ENCODE measurements at places on chromosomes 11 and 22.

DNA sequence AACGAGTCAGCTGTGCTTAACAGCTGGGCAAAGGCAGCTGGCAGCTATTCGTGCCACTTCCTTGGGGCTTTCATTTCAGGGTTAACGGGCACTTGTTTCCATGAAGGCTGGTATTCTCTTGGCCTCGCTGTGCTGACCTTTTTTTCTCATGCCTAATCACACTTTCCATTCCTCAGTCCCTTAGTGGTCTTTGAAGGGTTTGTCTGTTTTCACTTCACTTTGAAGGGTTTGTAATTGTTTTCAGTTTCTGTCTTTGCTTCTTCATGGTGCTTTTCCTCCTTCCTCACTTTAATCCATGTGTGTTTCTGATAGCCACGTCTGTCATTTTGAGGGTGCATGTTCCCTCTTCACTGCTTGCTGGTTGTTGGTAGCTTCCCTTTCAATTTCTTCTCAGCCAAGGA is 24.6 kb downstream of the PPIL2 start:
- no peak for DNase-seq

DNA sequence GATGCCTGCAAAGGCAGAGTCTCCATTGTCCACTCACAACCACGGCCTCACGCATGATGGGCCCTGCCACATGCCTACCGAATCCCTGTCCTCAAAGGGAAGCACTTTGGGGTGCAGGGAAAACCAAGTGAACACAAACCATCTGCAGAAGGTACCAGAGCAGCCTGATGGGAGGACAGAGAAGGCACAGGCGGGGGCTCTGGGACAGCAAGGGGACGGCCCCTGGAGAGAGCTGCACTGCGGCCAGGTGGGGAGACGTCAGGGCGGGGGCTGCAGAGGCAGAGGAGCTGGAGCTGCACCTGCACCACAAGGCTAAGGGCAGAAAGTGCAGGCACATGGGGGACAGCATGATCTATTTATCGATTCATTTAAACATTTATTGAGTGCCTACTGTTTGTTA is 1056.0 kb downstream of the TBC1D22A start:
- DNase-seq, result no peak

DNA sequence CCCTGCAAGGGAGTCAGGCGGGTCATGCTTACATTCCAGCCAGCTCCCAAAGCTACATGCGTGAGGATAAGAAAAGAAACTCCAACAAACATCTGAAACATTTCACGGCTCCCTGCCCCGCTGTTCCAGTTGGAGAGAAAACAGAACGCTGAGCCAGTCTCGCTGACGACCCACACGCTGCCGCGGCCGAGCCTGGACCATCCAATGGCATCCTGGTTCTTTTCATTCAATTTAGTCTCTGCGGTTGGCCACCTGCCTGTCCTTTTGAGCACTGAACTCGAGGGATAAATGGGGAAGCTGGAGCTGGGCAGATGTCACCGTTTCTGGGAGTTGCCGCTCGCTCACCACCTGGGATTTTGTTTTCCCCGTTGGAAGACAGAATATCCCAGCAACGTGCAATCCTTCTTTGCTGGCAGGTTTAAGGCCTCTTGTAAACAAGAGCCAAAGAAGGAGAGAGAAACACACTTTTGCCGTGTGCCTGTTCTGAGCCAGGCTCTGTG is 45.3 kb upstream of the SHISAL1 start:
- DNase-seq, result no peak

GRCh38 chr11:129273944-129274711 is 82.0 kb upstream of the ARHGAP32 start:
- DNase-seq, result no peak

GRCh38 chr22:24950272-24950902 is 2.1 kb upstream of the KIAA1671 start:
- DNase-seq, result no peak

GRCh38 chr11:126816645-126817044 is 183.9 kb downstream of the KIRREL3 start:
- no peak for DNase-seq

GRCh38 chr22:46149512-46150033 is 753 bp upstream of the PPARA start:
- peak; percentile 20 for DNase-seq

GRCh38 chr11:131483453-131483852 is 113.0 kb downstream of the NTM start:
- no peak for DNase-seq

DNA sequence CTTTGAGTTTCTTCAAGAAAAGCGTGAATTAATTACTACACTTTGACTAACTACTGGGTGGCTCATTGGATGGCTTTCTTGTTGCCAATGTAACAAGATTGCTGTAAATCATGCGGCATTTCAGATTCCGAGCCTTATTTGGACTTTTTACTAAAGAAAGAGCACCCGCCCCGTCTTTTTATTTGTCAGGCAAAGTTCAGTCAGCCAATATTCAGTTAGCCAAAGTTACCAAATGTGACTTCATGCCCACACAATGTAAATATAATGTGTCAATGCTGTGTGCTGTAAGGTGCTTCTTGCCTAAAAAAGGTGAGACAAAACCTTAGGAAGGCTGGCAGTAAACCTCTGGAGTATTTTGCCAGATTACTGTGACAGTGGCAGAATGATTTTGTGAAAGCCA is 14.8 kb downstream of the FLI1 start:
- DNase-seq, result no peak

DNA sequence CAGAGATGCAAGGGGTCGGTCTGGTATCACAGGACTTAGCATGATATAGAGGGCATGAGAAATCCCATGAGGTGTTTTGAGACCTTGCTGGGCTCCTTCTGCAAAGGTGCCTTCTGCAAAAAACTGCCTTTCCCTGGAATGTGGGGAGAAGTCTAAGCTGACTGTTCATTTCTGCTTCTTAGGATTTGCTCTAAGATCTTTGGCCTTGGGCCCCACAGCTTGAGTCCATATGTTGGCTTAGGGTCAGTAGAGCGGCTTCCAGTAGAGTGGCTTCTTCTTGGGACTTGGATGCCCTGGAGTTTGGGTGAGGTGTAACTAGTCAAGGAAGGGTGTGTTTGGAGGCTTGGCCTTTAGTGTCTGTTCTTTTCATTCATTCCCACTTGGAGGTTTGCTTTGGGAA is 37.0 kb downstream of the AMPD3 start:
- no peak for DNase-seq

GRCh38 chr11:35905646-35906276 is 38.1 kb upstream of the LDLRAD3 start:
- no peak for DNase-seq

DNA sequence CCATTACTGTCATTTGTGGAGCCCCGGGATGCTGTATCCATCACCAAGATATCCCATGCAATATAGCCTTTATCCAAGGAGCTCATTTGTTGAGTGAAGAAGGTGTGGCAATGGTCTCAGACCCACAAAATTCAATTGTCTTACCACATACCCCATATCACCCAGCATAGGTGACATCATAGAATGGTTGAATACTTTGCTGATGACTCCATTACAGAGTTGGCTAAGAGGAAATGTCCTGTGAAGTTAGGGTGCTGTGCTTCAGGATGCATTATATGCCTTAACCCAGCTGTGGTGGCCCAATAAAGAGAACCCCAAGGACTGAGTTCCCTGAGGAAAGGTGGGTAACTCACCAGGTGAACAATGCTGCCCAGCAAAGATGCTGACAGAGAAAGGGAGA is 113.7 kb downstream of the EFCAB6 start:
- DNase-seq, result no peak

DNA sequence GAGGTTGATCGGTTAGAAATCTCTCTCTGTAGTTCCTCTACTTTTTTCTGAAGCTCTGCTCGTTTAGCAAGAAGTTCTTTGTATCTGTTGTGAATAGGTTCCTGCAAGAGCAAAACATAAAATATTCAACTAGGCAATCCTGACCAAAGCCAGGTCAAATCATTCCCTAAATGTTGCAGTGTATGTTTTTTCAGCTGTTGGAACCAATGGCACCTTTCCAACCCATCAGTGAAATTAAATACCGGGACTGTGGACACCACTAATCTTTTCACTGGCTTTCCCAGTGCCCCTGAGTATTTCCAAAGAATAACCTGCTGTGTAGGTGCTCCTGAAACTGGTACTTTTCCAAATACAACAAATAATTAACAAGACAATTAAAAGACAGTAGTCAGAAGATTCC is 45.1 kb downstream of the CEP57 start:
- no peak for DNase-seq

- no peak for DNase-seq
Measured at GRCh38 chr22:22155146-22155545, 89.4 kb upstream of the VPREB1 start.

DNA sequence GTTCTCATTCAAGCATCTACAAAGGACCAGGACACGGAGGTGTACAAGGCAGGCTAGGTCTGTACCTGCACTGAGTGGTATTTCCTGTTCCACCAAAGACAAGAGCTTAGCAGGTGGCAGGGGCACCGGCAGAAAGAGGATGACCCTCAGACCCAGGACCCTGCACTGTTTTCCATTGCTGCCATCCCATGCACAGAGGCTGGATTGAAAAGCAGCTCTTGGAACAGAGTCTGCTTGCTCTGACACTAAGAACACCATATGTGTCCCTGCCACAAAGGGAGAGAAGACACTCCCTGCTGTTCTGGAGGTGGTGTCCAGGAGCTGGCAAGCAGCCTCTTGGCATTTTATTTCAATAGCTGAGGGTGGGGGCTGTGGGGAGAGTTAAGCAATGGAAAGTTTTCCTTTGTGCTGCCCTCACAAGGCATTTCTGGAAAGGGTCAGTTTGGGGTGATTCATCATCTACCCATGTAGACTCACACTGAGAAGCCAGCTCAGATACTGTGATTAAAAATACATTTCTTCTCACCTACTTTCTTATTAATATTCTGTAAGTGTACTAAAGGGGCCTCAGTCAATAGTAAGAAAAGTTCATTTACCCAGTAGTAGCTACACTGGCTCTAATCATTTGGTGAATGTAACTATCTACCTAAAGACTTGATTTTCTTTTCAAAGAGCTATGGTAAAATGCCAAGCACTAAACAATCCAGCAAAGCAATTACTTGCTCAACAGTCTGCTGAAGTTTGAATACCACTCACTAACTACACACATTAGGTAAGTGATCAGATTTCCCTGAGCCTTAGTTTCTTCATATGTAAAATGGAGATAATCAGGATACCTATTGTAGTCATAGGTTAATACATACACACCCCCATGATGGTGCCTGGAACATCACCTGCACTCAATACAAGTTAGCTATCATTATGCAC is 55.2 kb downstream of the SLC1A2 start:
- DNase-seq, result no peak

DNA sequence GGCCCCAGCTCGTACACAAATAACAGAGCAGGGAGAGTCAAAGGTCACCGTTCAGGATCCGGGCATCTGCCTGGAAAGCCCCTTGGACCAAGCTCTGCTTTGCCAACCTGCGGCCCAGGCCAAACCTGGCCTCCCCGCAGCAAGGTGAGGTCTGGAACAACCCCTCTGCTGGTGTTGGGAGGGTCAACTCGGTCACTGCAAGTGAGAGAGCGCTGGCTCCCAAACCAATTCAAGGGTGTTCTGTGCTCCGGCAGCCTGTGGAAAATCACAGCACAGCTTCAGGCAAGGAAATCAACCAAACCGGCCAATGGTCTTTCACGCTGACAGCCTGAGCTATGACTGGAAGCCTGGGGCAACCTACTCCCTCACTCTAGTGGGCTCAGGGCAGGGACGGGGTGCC is 63.4 kb downstream of the MYH9 start:
- no peak for DNase-seq

GRCh38 chr11:34308049-34308912 is 49.5 kb downstream of the ABTB2 start:
- DNase-seq, result no peak

DNA sequence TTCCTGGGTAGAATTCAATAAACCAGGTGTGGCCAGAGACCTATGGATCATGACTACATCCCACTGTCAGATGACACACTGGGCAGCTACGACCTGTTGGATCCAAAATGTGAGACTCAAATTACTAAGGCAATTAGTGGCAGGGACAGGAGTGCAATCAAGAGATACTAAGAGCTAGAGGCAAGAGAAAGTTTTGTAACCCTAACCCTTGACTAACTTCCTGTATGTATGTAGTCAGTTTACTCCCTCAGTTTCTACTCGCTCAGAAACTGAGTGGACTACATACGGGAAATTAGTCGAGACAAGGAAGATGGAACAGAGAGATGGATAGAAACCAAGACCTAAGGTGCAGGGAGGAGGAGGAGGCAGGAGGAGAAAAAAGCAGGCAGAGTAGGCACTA is 2.7 kb downstream of the CYB5R2 start:
- peak; percentile 25 for DNase-seq

GRCh38 chr11:20207781-20208621 is 47.7 kb upstream of the DBX1 start:
- no peak for DNase-seq

DNA sequence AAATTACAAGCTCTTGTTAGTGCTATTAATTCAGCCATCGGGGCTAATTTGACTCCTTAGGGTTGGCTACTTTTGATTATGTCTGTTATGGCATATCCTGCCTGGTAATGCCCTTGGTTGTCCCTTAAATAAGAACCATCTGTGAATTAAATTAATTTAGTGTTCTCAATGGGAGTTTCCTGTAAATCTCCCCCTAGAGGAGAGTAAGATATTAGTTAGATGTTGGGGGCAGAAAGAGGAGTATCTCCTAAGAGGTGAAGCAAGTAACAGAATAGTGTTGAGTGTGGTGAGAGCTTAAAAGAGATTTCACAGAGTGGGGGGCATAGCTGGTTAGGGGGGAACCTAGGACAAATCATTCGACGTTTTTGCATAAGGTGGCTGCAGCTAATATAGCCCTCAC is 1126.9 kb downstream of the JRKL start:
- DNase-seq, result no peak

- DNase-seq, result no peak
Measured at GRCh38 chr11:13681446-13681845, 13.0 kb downstream of the FAR1 start.

DNA sequence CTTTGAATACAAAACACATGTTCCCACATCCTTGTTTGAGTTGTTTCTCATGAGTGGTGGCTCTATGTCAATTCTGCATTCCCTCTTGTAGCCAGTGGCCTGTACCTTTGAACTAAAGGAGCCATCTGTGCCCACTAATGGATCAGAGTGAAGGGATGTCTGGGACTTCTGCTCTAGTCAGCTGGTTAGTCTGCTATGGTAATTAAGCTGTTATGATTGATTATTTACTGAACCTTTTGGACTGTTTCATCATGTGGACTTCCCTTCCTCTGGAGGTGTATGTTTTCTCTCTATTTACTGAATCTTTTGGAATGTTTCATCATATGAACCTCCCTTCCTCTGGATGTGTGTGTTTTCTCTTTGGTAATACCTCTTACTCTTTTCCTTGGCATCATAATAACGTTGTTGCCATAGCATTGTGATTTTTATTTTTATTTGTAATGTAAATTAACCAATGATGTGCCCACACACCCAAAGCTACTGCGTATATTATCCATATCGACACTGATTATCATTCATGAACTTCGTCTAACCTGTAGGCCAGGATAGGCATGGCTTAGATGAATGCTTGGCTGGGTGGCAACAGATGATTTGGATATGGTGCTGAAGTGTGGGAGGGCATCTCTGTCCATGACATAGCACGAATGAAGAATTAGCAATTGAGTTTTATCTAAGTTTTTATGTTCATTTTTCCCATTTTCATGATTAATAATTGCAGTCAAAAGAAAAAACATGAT is 112.3 kb upstream of the SORL1-AS1 start:
- DNase-seq, result no peak

- DNase-seq, result no peak
Measured at GRCh38 chr11:78812513-78813293, 238.0 kb upstream of the NARS2 start.

GRCh38 chr11:95297680-95298452 is 66.9 kb upstream of the SESN3 start:
- DNase-seq, result no peak

Data from AML-193 (cell line).